Right kidney (tissue), 9 donors: ENCODE measurements at places on chromosomes 3 and 15.

GRCh38 chr15:88949734-88950400 is 36.7 kb upstream of the MFGE8 start:
- no peak for DNase-seq

- DNase-seq = peak; percentile 21
Observed at GRCh38 chr3:24640330-24640877, 145.8 kb upstream of the THRB start.

DNA sequence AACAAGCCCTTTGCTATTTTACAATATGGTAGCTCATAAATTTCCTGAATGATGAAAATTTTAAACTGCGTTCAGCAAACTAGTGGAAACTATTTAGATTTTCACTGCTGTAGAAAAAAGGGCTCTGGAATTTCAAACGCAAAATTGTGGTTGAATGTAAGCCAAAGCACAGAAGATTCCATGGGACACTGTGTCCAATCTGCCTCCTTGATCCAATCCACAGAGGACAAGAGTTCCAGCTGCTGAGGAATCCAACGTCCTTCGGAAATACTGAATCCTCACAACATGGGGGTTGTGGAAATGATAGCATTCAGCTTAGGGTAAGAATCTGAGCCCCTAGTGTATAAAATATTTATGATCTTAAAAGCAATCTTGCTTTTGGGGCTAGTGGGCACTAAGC is 161.0 kb downstream of the PLD1 start:
- no peak for DNase-seq

DNA sequence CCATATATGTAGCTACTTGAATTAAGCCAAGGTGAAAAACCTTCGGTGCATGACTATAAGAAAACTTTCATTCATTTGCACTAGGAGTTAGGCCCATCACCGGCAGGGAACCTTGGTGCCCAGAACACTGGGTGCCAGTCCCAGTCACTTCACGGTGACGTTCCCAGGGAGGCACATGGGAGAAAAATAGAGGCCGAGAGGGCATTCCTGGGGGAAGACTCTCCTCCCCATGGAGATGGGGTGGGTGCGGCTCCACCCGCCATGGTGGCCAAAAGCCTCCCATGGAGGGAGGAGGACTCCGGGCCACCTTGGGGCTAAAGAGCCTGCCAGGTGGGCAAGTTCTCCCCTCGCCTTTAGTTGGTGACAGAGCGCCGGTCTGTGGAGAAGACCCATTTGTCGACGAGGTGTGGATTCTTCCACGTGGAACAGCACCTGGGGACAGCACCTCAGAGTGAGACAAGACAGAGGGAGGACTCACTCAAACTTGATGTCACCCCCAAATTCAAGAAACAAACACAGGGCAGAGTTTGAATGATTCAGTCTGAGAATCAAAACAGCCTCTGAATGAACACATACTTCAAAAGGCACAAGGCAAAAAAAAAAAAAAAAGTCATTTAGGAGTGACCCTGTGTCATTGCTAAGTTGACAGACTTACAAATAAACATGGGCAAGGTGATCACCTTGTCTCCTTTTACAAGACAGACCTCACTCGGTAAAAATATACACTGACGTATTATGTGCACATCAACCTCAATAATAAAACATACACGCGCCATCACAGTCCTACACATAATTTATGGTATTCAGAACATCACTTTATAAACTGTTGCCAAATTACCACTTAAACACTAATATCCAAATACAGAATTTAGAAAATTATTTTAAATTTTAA is 38.6 kb downstream of the ZXDC start:
- no peak for DNase-seq

GRCh38 chr3:12371525-12372140 is 82.8 kb downstream of the PPARG start:
- DNase-seq = no peak

DNA sequence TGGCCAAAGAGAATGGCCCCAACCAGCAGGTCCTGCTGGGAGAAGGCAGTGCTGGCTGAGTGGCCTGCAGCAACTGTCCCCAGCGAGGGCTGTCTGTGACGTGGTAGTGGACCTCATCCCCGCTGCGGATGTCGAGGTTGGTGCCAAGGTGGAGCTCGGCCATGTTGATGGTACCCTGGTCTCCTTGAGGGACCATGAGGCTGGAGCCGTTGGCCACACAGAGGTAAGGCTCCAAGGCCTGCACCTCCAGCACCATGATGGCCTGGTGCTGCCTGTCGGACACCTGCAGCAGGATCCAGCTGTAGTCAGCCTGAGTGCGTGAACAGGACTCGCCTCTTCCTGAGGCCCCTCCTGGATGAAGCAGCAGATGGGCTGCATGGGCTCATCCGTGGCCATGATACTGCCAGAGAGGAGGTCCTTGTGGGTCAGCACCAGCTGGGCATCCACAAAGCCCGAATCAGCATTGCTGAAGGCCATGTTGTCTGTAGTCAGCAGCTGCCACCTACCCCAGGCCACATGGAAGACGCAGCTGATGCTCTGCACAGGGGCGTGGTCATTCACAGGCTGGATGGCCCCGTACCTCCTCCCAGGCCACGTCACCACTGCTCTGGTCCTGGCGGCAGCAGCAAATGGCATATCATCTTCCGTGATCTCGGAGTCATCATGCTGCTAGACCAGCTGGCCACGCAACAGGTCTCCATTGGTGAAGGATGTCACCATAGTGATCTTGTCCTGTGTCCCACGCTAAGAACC is 167.5 kb downstream of the GOLGA6L4 start:
- DNase-seq = no peak

DNA sequence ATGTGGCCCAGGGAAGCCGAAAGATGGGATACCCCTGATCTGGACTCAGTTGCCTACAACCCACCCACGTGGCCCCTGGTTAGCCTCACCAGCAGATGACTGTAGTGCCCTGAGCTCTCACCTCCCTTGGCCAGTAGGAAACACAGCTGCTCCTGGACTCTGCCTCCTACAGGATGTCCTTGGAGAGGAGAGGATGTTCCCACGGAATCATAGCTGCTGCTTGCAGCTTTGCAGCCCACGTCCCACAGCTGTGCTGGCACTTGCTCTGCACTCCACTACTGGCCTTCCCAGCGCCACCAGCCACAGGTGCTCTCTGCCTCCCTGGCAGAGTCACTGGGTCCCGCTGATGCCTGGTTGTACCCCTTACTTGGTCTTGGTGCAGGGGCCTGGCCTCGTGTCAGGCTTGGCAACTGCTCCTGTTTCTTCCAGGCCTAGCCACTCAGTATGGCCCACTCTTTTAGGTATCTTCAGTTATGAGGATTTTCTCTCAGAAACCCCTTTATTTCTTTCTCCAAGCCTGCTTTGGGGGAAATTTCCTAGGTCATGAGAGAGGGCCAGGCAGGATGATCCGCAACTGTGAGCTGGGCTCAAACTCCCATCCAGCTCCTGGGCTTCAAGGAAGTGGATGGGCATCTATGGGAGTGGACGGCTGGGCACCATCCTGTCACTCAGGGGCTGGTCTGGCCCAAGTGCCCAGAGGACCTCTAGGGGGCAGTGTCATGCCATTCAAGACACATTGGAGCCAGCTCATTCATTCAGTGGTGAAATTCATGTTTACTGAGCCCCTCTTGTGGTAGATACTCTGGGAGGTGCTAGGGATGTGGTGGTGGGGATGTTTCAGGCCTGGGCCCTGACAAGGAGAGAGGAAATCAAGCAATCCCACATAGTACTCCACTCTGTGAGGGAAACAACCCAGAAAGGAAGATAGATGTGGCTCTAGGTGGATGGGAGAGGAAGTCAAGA is 16.2 kb upstream of the VILL start:
- DNase-seq = no peak

GRCh38 chr15:83842281-83842680 is 188.4 kb downstream of the ADAMTSL3 start:
- DNase-seq = no peak

GRCh38 chr15:49707598-49707997 is 86.8 kb downstream of the DTWD1 start:
- DNase-seq = no peak

DNA sequence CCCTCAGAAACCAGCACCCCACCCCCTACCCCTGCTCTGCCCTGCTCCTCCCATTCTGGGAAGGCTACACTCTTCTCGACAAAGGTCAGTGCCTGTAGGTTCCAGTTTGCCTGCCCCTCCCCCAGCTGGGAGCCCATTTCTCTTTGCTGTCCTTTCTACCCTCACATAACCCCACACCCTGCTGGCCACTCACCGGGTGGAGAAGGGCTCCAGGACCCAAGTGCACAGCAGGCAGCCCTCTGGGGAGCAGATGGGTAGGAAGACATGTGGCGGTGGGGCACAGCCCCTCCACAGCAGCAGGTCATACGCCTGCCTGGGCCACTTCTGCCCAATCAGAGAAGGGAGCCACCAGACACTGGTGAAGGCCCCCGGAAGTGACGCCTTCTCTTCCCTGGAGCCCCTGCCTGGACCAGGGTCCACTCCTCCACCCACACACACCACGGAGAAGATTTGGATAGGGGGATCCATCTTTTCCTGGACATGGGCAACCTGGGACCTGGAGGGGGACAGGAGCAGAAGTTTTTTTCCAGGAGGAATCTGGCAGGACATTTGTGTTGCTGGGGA is at the start of gene THPO:
TSS of gene THPO (minus strand) at position 326 of the 564 bp plus-strand sequence. CDS start 1,948 bp downstream, outside the sequence.
- DNase-seq = peak; percentile 31

DNA sequence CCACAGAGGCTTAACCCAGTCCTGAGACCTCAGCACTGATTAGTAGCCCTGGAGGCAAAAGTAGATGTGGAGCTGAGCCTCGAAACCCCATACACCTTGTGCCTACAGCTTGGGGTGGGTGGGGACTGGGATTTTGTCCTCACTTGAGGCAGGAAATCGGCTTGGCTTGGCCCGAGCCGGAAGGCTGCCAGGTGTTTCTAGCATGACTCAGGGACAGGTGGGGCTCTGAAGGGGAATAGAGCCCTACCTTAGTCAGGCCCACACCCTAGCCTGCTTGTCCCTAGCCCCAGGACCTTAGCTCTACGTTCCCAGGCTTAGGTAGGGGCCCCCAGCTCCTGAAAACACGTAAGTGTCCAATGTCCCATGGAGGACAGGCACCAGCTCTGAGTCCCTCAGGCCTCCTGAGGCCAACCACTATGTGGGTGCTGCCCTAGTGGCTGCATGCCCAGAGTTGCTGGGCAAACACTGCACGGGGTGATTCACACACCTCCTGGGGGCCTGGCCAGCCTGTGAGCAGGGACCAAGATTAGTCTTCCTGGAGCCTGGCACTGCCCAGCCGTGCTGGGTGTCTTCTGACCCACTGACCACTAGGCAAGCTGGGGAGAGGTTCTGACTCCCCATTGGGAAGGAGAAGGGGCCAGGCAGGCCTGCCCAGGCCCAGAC is 3.1 kb downstream of the MST1R start:
- no peak for DNase-seq

DNA sequence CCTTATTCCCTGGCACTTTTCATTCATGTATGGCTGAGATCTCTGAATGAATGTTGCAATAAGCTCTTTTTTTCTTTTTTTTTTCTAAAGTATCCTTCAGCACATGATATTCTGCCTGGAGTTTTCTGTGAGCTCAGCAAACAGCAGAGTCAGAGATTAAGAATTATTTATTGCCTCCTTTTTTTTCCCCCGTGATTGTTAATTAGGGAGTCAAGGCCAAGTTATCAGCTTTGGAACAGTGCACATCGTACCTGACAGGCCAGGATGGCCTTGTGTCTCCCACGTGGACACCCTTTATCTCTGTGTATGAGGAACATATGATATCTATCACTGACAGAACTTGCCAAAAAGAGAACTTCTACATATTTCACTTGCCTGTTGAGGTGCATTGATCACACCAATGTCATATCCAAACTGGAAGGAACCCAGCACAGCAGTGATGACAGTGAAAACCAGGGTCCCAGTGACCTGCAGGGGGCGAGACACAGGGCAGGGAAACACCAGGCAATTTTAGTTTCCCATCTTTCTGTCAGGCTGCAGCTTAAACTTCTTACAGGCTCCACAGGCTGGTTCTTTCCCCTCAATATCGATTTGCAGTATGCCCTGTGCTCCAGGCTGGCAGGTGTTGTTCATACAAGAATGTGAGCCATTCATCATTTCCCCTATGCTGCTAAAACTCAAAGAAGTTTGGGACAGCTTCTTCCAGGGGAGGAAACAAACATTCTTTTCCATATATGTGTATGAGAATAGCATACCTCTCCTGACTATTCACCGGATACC is 8.2 kb downstream of the SLC2A2 start:
- no peak for DNase-seq

DNA sequence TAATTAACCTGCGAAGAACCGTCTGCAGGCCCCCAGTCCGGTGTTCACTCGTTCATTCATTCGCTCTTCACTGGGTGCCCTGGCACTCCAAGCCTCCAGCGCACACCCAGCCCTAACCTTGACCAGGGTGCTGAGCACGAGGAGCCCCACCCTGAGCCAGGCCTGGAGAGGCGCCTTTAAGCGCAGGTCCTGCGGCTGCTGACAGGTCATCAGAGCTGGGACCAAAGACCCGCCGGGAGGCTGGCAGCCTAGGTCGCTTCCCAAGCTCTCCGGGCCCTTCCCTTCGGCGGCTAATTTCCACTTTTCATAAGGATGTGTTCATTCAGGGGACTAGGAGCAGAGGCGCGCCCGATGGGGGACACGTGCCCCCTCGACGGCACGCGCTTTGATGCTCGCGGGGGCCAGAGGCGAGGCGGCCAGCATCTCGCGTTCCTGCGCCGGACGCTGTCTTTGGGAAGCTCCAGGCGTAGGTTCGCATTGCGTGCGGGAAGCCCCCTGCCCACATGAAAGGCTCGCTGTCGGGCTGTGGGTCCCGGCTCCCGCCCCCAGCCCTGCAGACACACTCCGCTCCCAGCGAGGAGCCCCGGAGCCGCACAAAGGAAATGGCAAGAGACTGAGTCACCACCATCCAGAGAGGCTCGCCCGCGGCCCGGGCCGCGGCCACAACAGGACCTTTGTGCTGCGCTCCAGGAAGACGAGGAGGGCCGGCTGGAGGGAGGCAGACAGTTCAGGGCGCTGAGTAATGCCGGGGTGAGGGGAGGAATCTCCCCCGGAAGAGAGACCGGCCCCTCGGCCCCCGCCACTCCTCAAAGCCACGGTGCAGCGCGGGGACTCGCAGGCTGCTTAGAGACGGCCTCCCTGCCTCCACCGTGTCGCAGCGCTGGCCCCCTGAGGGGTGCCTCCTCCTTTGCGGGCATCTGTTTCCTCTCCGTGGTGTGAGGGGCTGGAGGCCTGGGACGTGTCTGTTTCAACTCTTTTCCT is 266.4 kb upstream of the HES1 start:
- DNase-seq = peak; percentile 66

DNA sequence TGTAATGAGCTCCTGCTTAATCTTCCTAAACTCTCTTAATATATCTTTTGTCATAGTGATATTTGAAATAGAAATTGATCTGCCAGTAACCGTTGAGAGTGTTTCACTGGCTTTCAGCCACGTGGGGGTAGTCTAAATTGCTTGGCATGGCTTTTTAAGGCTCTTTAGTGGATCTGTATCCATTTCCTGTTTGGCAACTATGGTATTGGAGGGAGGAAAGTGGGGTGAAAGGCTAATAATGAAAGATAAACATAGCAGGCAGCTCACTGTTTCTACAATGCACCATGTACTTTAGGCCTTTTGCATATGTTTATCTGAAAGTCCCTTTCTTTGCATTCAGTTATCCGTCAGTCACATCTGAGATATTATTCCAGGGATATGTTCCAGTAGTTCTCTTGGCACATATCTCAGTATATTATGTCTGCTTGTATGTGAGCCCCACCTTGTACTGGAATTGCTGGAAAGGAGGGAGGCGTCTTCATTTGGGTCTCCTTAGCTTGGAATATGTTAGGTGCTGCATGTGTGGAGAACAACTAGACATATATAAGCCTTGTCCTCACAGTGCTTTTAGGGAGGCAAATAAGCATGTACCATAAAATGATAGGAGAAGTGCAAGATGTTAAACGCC is 10.8 kb downstream of the TOPAZ1 start:
- no peak for DNase-seq

- DNase-seq = no peak
Observed at GRCh38 chr3:141400073-141400971, 32.0 kb downstream of the ZBTB38 start.
